Effector CD4-positive, alpha-beta T cell (primary cell): ENCODE measurements at places on chromosomes 4 and X.

DNA sequence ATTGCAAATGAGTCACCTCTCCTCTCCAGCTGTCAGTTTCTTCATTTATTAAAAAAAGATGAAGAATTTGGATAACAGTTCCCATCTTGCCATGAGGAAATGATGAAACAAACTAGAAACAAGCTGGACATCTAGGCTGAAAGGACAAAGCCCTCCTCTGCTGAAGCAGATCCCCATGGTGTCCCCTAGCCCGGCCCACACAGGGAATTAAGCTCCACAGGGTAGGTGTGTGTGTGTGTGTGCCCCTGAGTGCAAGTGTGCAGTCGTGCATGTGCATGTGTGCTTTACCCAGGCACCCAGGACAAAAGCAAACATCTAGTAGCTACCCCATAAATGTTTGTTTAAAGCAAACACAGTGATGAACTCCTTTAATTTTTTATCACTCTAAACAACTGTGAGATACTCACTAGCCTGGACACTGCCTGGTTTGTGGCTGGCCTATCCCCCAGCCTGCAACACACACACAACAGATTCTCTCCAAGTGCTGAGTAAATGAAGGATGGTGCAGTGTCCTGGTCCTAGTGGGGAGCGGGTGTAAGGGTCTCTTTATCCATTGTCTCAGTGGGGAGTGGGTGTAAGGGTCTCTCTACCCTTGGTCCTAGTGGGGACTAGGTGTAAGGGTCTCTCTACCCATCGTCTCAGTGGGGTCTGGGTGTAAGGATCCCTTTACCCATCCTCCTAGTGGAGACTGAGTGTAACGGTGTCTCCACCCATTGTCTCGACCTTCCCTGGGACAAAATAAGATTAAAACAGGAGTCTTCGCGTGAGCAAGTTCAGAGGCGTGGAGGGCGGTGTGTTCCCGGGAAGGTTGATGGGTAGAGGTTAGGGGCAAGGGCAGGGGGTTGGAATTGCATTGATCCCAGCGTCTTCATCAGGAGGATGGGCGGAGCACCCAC is 688 bp upstream of the EVC start:
- no peak for DNase-seq

DNA sequence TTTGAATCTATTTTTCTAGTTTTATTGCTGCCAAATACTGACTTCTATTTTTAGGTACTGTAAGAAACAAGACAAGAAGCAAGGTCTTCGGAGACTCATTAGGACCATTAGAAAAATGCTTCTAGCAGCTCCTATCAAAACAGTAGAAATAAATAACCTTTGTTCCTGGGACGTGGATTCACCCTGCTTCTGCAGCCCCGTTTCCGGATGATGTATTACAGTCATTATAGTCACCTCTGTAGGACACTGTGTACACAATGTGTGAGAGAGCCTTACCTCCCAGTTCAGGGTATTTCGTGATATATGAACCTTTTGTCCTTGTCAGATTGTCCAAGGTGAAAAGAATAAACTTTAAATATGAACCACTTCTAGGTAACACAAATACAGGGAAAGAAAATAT is 484.0 kb upstream of the TECRL start:
- no peak for DNase-seq

DNA sequence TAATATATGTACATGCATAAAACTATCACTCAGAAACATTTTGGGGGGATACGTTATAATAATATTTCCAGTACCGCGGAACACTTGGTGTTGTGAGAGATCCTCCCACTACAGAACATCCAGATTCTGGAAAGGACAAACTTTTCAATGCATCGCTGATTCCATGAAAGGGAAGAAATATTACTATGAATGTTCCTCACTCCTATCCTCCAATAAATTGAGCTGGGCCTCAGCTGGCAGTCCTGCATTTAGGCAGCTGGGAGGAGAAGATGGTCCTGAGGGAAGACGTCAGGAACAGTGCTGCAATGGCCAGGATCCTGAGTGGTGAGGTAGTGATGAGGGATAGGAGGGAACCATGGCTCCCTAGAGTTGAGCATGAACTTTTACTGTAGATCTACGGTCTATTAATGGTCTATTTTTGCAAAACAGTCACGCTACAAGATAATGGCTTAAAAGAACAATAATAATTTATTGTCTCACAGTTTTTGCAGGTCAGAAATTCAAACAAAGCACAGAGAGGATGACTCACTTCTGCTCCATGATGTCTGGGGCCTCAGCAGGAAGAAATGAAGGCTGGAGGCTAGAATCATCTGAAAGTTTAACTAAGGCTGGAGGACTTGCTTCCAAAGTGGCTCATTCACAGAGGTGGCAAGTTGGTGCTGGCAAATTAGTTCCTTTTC is 538.1 kb downstream of the STIM2 start:
- DNase-seq = no peak

DNA sequence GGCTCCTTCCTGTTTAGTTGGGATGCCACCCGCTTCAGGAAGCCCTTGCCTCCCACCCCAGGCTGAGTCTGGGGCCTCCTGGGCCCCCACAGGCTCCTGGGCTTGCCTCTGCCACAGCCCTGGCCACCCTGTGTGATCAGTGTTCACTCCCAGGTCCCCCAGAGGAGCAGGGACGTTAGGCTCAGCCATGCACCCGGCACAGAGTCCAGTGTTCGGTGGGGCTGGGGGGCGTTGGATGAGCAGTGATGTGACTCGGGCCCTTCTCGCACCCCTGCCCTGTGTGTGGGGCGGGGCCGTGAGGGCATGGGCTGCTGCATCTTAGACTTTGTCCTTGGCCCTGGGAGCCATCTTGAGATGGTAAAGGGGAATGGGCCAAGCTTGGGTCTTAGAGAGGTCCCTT is 29.9 kb upstream of the HTRA3 start:
- no peak for DNase-seq

DNA sequence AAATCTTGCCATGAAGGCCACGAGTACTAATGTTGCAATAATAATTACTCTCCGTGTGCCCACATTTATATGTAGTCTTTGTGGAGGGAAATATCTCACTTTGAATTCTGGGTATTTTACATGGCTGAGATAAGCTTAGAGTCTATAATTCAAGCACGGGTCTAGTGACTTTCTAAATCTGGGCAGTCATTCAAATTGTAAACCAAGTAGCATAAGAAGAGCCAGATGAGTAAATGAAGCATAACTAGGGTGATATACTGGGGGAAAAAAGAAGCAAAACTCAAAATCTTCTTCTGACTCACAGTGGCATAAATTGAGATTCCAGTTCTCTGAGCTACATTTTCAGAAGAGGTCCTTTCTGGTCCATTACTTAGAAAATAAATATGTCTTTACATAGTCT is 53.0 kb downstream of the MAPK10 start:
- DNase-seq = no peak

GRCh38 chrX:15245896-15246295 is 24.0 kb downstream of the ASB9 start:
- no peak for DNase-seq

- DNase-seq = no peak
Observed at GRCh38 chrX:152137771-152138387, 498 bp downstream of the MAGEA10 start.

DNA sequence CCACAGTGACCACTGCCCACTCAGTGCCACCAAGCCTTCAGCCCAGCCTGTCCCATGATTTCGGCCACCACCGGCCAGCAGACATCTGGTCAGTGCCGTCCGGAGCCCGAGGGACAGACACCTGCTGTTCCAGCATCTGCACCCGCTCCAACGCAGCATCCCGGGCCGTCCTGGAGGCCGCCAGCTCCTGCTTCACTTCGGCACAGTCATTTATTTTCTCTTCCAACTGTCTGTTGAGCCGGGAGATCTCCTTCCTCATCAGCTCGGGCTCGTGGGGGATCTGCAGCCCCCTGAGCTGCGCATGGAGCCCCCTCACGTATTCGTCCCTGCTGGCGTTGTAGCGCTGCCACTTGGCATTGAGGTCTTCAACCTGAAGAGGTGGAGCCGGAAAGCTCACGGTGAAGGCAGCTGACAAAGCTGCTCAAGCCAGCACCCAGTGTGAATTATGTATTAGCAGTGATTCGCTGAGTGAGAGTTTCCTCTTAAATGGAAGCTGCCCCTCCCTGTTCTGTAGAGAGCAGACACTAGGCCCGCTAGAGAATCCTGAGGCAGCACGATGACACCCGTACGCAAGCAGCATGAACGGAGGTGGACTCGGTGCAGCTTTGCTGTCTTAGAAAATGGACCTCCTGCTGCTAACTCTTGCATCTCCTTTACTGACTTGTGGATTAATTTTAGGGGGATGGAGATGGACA is 11.4 kb downstream of the TNIP2 start:
- no peak for DNase-seq

GRCh38 chrX:14817571-14817970 is 55.3 kb downstream of the FANCB start:
- DNase-seq = no peak

DNA sequence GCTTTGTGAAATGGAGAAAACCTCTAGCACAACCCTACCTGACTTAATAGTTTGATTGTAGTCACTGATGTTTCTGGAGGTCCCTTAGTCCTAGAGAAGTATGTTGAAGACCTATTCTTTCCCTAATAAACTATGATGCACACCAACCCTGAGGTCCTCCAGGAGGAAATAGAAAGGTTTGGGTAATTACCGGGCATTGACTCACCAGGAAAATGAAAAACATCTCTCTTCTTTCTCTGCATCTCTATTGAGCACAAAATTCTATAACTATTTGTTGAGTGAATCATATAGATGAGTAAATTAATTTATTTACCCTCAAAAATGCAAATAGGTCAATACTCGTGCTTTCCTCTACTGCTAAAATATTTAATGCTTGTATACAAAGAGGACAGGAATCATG is 582.4 kb upstream of the FAM241A start:
- DNase-seq = no peak

- DNase-seq = no peak
Observed at GRCh38 chr4:140642674-140643437, 74.1 kb upstream of the UCP1 start.

DNA sequence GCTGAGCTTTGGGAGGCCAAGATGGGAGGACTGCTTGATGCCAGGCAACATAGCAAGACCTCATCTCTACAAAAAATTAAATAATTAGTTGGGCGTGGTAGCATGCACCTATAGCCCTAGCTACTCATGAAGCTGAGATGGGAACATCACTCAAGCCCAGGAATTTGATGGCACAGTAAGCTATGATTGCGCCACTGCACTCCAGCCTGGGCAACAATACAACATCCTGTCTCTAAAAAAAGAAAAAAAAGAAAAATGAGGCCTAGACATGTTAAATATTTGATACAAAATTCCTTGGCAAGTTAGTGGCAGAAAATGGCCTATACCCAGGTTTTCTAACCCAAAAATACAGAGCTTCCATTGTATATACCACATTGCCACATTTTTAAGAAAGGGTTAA is 88.1 kb upstream of the MAB21L2 start:
- no peak for DNase-seq

DNA sequence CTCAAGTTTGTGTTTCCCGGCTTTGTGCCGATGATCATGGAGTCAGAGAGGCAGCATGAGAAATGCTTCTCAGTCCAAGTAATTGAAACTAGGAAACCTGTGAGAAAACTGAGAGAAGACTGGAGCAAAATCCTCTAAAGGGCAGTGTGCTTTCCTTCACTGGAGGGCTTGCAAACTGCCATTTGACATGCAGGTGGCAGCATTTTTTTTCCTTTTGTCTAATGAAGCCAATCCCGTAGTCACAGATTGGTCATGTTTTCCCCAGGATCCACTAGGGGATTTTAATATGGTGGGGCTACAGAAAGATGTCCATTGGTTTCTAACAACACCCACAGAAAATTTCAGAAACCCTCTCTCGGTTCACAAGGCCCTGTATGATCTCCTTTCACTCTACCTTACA is 117.4 kb upstream of the NUDT10 start:
- no peak for DNase-seq

DNA sequence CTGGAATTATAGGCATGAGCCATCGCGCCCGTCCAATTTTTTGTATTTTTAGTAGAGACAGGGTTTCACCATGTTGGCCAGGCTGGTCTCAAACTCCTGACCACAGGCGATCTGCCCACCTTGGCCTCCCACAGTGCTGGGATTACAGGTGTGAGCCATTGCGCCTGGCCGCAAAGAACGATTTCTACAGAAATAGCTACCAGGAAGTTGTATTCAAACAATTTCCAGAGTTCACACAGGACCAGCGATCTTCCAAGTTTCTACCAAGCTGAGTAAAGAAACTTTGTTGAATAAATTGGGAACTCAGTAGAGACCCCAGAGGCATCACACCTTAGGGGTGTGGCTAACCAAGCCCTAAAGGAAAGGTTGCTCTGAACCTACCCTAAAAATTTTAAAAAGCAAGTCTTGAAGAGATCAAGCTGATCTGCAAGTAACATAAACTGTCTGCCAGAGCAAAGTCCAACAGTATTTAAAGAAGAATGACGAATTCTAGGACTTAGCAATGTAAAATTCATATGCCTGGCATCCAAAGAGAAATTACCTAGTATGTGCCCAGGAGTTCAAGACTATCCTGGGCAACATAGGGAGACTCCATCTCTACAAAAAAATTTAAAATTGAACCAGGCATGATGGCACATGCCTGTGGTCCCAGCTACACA is 48.4 kb upstream of the USP9X start:
- DNase-seq = no peak

DNA sequence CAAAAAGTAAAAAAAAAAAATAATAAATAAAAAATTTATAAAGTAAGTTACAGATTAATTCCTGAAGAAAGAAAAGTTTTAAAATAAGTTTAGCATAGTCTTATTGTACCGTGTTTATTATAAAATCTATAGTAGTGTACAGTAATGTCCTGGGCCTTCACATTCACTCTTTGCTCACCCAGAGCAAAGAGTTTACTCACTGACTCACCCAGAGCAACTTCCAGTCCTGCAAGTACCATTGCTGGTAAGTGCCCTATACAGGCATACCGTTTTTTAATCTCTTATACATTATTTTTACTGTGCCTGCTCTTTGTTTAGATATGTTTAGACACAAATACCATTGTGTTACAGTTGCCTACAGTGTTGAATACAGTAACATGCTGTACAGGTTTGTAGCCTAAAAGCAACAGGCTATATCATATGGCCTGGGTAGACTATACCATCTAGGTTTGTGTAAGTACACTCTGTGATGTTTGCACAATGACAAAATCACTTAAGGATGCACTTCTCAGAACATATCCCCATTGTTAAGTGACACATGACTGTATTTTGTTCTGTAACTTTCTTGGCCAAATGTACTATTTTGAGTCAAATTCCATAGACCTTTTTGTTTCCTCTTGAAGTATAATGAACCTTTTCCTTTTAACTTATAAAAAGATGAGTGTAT is 199.0 kb upstream of the NUDT6 start:
- DNase-seq = no peak

- no peak for DNase-seq
Observed at GRCh38 chr4:139887962-139888735, 222.5 kb downstream of the MGST2 start.

DNA sequence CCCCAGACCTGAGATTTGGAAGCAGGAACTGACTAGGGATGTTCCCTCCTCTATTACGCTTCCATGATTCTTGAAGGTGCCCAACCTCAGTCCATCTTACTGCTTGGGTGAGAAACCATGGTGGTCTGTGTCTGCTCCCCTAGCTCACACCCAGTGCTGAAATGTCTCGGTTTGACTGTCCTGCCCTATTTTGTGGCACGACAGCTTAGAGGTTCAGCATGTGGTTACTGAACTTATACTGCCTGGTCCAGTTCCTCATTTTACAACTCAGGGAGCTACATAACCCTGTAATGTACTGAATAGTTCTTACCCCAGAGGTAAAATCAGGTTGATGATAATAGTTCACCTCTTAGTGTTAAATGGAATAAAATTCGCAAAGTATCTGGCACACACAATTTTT is 203.1 kb downstream of the RBM46 start:
- DNase-seq = no peak

GRCh38 chr4:1060621-1061020 is 49.2 kb downstream of the FGFRL1 start:
- no peak for DNase-seq
